ENCODE measurements at places on chromosomes 5 and 9.

GRCh38 chr5:135365281-135365680 lies 33.8 kb downstream of the MACROH2A1 start:
- no peak for DNase-seq

- no peak for DNase-seq
Measured at GRCh38 chr5:113989278-113989912, 372.5 kb upstream of the KCNN2 start.

GRCh38 chr5:57831932-57832331 lies 349.3 kb upstream of the ACTBL2 start:
- no peak for DNase-seq

GRCh38 chr5:140251527-140251973 lies 51.4 kb downstream of the PFDN1 start:
- DNase-seq: peak; percentile 71

DNA sequence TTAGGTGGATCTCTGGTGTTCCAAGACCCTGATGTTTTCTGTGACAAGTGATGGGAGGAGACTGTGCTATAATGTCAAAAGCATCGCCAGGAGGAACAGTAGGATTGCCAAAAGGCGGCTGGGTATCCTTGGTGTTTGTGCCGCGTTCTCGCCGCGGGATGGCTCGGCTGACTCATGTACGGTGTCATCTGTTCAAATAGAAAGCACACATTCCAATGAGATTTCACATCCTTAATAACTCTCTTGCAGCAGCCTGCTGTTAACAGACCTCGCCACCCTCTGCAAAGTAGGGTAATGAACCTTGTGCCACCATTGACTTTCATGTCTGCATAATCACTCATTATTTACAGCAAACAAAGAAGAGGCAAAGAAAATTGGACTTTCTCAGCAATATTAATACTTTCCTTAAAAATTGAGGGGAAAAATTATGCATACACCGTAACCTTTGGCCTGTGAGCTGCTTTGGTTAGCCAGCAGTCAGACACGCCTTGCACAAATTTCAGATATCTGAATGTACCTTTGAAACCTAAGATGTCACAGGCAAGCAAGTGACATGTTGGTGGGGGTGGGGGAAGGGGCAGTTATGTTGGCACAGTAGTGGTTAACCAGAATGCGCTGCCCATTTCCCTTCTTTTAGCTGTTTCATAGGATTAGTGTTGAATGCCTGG lies 289.4 kb downstream of the EFNA5 start:
- no peak for DNase-seq

- DNase-seq: no peak
Measured at GRCh38 chr9:130262771-130263170, 2.8 kb upstream of the HMCN2 start.

- peak; percentile 1 for DNase-seq
Measured at GRCh38 chr5:44385291-44385900, 3.8 kb downstream of the FGF10 start.

All from GF-D8 (cell line).